ENCODE measurements at places on chromosomes 2 and 18.

DNA sequence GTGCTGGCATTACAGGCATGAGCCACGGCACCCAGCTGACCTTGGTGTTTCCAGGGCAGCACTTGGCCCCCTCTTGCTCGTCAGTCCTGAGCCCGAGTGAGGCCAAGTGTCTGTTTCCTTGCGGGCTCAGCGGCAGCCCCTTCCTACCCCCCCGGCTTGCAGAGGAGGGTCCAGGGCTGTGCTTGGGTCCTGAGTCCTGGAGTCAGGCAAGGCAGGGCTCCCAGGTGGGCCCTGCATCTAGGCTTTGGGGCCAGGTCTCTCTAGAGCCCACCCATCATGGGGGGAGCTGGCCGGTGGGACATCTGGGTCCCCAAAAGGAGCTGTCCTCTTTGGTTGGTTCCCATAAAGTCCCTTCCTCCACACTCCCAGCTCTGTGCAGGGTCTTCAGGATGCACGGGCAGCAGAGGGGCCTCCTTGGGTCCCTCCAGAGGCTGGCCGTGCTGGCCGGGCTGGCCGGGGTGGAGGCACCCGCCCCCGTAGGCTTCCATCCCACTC lies 63.7 kb upstream of the HPCAL1 start:
- H3K36me3 ChIP-seq: no peaks in the 10 kb centered on the region
- H3K4me3 ChIP-seq: no peak overlapping the region
- no peaks in the 10 kb centered on the region for H3K4me1 ChIP-seq
- no peak overlapping the region for H3K27ac ChIP-seq

DNA sequence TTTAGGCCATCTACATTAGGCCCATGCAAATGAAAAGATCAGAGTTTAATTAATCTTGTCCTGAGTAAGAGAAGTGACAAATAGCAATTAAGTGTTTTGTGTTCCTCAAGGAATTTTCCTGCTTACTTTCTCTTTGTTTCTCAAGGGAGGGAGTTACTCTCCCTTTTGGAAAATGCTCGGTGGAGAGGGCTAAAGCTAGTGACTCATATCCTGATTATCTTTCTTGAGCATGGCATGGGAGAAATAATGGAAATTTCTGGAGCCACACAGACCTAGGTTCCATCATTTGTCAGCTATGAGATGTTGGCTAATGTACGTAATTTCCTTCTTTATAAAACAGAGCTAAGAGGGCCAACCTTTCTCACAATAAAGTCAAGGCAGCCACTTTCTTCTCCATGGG lies 177.1 kb downstream of the ETAA1 start:
- DNase-seq: no peak
- H3K27ac ChIP-seq: no peak overlapping the region
- H3K4me3 ChIP-seq: no peak overlapping the region
- no peaks in the 10 kb centered on the region for H3K36me3 ChIP-seq
- H3K4me1 ChIP-seq: no peaks in the 10 kb centered on the region
- no peaks in the 10 kb centered on the region for H3K27me3 ChIP-seq

GRCh38 chr2:150376553-150377335 lies 110.7 kb downstream of the RND3 start:
- no peak overlapping the region for H3K27ac ChIP-seq
- no peaks in the 10 kb centered on the region for H3K27me3 ChIP-seq
- DNase-seq: no peak
- no peaks in the 10 kb centered on the region for H3K4me1 ChIP-seq
- H3K4me3 ChIP-seq: no peak overlapping the region
- H3K36me3 ChIP-seq: no peaks in the 10 kb centered on the region

DNA sequence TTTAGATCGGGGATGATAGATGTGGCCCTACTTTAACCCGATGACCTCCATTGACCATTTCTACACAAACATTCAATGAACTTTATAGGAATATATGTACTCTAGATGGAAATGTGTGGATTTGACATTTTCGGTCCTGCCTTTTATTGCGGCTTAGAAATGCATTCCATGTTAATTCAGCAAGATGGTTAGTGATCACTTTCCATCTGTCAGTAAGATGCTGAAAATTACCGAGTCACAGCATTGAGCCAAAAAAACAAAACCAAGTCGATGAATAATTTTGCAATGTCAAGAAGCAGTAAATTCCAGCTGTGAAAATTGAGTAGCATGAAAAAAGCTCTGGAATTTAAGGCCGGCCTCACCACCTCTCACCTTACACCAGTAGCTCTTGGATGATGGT lies 1642.6 kb upstream of the NXPH2 start:
- DNase-seq: no peak
- H3K36me3 ChIP-seq: no peaks in the 10 kb centered on the region

DNA sequence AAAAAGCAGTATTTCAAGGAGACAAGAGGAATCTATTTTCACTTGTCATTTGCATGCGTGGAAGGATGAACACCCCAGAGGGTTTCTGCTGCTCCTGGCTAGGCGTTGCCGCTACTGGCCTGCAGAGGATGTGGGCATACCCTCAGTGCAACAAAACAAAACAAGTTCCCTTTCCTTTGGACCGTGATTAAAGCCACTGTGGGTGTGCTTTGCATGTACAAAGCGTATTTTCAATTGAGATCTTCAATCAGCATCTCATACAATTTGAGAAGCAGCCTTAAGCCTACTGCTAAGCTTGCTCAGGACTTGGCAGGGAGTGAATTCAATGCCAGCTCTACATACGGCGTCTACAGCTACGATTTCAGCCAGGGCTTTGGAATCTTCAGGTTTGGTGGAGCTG lies 298.4 kb downstream of the LPIN1 start:
- no peak for DNase-seq
- no peaks in the 10 kb centered on the region for H3K36me3 ChIP-seq
- H3K4me3 ChIP-seq: no peak overlapping the region
- H3K27me3 ChIP-seq: no peaks in the 10 kb centered on the region
- no peak overlapping the region for H3K27ac ChIP-seq
- no peaks in the 10 kb centered on the region for H3K4me1 ChIP-seq

- no peak overlapping the region for H3K27ac ChIP-seq
- DNase-seq: peak; percentile 71
- H3K36me3 ChIP-seq: no peaks in the 10 kb centered on the region
- H3K4me3 ChIP-seq: no peak overlapping the region
- no peaks in the 10 kb centered on the region for H3K4me1 ChIP-seq
These were observed 9.7 kb upstream of the OTOS start for GRCh38 chr2:240149943-240150784.

DNA sequence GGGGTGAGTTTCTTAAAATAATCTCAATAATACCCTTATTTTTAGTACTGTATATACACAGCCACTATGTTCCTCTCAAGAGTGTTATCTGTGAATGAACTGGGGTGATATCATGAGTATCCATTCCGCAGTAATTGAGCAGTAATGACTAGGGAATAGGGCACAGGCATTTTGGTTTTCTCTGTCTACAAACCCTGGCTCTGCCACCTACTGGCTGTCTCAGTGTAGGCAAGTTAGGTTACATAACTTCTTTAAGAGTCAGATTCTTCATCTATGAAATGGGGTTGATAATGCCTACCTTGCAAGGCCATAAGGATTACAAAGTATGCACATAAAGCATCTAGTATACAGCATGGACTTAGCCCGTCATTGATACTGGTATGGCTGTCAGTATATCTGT lies 555.8 kb downstream of the NRXN1 start:
- DNase-seq: no peak
- H3K36me3 ChIP-seq: no peaks in the 10 kb centered on the region
- H3K27ac ChIP-seq: no peak overlapping the region
- H3K4me1 ChIP-seq: no peaks in the 10 kb centered on the region

DNA sequence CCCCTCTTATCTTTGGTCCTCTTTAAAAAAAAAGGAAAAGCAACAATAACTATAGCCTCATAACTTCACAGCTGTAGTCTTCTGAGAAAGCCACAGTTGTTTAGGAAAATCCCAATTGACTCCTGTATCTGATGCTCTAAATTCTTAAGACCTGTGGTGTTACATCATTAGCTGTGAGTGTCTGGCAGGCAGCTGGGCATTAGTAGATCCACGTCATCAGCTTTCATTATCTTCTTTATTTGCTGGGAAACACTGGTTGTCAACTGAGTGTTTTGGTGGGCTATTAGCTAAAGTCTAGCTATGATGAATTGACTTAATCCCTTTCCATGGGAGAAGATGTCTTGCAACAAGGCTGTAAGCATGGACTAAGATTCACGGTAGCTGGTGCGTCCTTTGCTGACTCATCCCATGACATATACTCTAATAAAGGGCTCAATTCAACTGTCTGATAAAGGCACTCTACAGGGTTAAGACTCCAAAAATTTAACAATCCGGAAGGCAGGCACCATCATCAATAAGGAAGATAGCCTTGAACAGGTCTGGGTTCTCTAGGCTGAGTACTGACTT lies 517.2 kb downstream of the PLCL1 start:
- H3K27me3 ChIP-seq: peaks cover 12% of the 10 kb centered on the region
- DNase-seq: no peak
- no peak overlapping the region for H3K4me3 ChIP-seq
- no peak overlapping the region for H3K27ac ChIP-seq
- H3K36me3 ChIP-seq: no peaks in the 10 kb centered on the region
- H3K4me1 ChIP-seq: no peaks in the 10 kb centered on the region

GRCh38 chr18:53798516-53798915 lies 426.0 kb downstream of the MBD2 start:
- H3K36me3 ChIP-seq: no peaks in the 10 kb centered on the region
- no peaks in the 10 kb centered on the region for H3K4me1 ChIP-seq
- no peak overlapping the region for H3K4me3 ChIP-seq
- DNase-seq: no peak

- no peak for DNase-seq
- H3K36me3 ChIP-seq: no peaks in the 10 kb centered on the region
- no peak overlapping the region for H3K27ac ChIP-seq
- H3K27me3 ChIP-seq: no peaks in the 10 kb centered on the region
These were observed 216.3 kb downstream of the ANAPC1 start for GRCh38 chr2:111667542-111668273.

GRCh38 chr2:27587025-27587424 lies 4.2 kb downstream of the ZNF512 start:
- no peaks in the 10 kb centered on the region for H3K27me3 ChIP-seq
- DNase-seq: no peak
- H3K4me1 ChIP-seq: peaks cover 17% of the 10 kb centered on the region
- no peak overlapping the region for H3K4me3 ChIP-seq
- no peak overlapping the region for H3K27ac ChIP-seq

GRCh38 chr2:204145263-204145751 lies 208.7 kb downstream of the ICOS start:
- no peaks in the 10 kb centered on the region for H3K27me3 ChIP-seq
- no peaks in the 10 kb centered on the region for H3K4me1 ChIP-seq
- no peaks in the 10 kb centered on the region for H3K36me3 ChIP-seq
- H3K27ac ChIP-seq: no peak overlapping the region
- H3K4me3 ChIP-seq: peak overlapping the region; percentile 2

GRCh38 chr2:66512626-66513025 lies 77.7 kb downstream of the MEIS1 start:
- H3K27ac ChIP-seq: no peak overlapping the region
- DNase-seq: no peak
- H3K4me1 ChIP-seq: peaks cover 21% of the 10 kb centered on the region
- H3K27me3 ChIP-seq: no peaks in the 10 kb centered on the region
- H3K4me3 ChIP-seq: no peak overlapping the region

GRCh38 chr2:222730366-222730999 lies 59.0 kb downstream of the MOGAT1 start:
- H3K4me1 ChIP-seq: peaks cover 16% of the 10 kb centered on the region
- H3K4me3 ChIP-seq: no peak overlapping the region
- H3K27me3 ChIP-seq: no peaks in the 10 kb centered on the region
- H3K27ac ChIP-seq: no peak overlapping the region

DNA sequence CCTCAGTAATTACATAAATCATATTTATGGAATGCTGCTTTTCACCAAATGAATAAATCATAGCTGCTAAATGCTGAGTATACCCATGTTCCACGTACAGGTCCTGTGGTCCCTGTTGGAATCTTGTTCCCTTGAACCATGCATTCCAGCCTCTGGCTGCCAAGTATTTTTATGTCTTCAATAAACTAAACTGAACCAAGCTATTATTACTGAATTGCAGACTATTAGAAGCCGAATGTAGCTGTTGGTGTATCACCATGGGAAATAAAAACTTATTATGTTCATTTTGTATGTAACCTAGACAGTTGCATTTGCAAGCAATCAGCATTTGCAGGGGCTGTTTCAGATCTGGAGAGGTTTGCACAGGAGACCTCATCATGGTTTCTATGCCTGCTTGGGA lies 362.4 kb downstream of the ADCYAP1 start:
- H3K4me3 ChIP-seq: no peak overlapping the region
- H3K27me3 ChIP-seq: no peaks in the 10 kb centered on the region
- no peaks in the 10 kb centered on the region for H3K4me1 ChIP-seq
- DNase-seq: no peak

GRCh38 chr18:49560624-49561288 lies 1.1 kb upstream of the LIPG start:
- DNase-seq: no peak
- no peaks in the 10 kb centered on the region for H3K36me3 ChIP-seq
- H3K4me1 ChIP-seq: no peaks in the 10 kb centered on the region
- H3K27me3 ChIP-seq: peaks cover 7% of the 10 kb centered on the region

- H3K27me3 ChIP-seq: peaks cover 27% of the 10 kb centered on the region
- no peak for DNase-seq
- H3K27ac ChIP-seq: no peak overlapping the region
- H3K4me3 ChIP-seq: peak overlapping the region; percentile 37
- peaks cover 36% of the 10 kb centered on the region for H3K4me1 ChIP-seq
These were observed 21.9 kb upstream of the SLC66A3 start for GRCh38 chr2:11133238-11133935.

- no peaks in the 10 kb centered on the region for H3K36me3 ChIP-seq
- H3K27ac ChIP-seq: peak overlapping the region; percentile 20
- DNase-seq: no peak
These were observed 93.0 kb upstream of the SLC39A10 start for GRCh38 chr2:195563857-195564512.

DNA sequence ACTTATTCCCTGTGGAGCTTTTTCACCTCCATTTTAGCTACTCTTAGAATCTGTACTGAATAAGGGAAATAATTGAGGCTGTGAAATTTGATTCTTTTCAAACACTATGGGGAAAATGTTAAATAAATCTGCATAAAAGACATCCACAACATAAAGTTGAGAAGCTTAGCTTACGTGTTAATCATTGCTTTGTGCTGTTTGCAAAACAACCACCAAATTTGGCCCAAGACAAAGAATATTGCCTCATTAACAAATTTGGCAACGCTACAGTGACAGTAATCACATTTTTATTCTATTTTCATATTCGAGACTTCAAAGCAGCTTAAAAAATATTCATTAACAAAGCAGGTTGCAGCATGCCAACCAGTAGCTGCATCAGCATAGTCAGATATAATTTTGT lies 437.6 kb downstream of the DPP10 start:
- no peaks in the 10 kb centered on the region for H3K27me3 ChIP-seq
- no peak overlapping the region for H3K27ac ChIP-seq
- H3K36me3 ChIP-seq: no peaks in the 10 kb centered on the region
- no peak overlapping the region for H3K4me3 ChIP-seq

- no peak overlapping the region for H3K27ac ChIP-seq
- peak; percentile 55 for DNase-seq
- H3K4me3 ChIP-seq: no peak overlapping the region
- peaks cover 5% of the 10 kb centered on the region for H3K36me3 ChIP-seq
These were observed 84.8 kb downstream of the VRK2 start for GRCh38 chr2:58131191-58132011.

- DNase-seq: no peak
- H3K27ac ChIP-seq: no peak overlapping the region
- no peaks in the 10 kb centered on the region for H3K36me3 ChIP-seq
These were observed 348.7 kb upstream of the CDH20 start for GRCh38 chr18:60984510-60984909.
